ENCODE measurements at places on chromosomes 1 and 21. TPM values are rescaled to one million over a fixed set of nuclear protein-coding genes. Genes with fewer than 3 reads are reported as not detected.

DNA sequence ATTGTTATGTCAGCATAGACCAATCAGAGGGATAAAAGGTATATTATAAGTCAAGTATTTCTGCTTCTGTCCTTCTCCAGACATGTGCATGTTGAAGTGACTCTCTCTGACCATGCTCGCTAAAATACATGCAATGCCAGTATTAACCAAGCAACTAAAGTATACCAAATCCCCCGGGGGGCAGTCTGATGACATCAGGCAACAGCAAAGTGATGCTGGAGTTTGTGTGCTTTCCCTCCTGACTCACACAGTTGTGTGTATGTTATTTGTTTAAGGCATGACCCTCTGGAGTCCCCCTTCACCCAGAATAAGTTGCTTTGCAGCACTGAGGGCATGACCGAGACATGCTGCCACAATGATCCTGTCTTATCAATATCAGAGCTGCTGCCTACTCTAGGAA lies 2.1 kb downstream of the BRINP2 start:
- DNase-seq = no peak

DNA sequence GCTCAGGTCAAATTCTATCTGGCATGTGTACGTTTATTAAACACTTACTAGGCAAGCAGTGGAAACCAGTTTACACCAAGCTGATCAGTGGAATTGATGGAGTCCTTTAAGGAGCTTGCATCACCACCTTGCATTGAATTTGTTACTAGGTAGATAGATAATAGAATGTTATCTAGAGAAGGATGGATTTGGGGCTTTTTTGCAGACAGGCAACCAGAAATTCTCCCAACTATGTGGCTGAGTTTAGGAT lies 44.9 kb downstream of the HHAT start:
- DNase-seq = no peak

GRCh38 chr1:11320153-11320936 lies 47.3 kb downstream of the UBIAD1 start:
- peak; percentile 8 for DNase-seq

- DNase-seq = no peak
These were observed 619.4 kb downstream of the KIF26B start for GRCh38 chr1:245774196-245774595.

- peak; percentile 29 for DNase-seq
These were observed at the start of gene CATSPER4 for GRCh38 chr1:26190373-26190987. Gene CATSPER4 (plus strand): TSS chr1:26190602. CDS start chr1:26190628, 26 bp downstream.

GRCh38 chr1:52454127-52454526 lies 49.7 kb downstream of the PRPF38A start:
- DNase-seq = no peak

DNA sequence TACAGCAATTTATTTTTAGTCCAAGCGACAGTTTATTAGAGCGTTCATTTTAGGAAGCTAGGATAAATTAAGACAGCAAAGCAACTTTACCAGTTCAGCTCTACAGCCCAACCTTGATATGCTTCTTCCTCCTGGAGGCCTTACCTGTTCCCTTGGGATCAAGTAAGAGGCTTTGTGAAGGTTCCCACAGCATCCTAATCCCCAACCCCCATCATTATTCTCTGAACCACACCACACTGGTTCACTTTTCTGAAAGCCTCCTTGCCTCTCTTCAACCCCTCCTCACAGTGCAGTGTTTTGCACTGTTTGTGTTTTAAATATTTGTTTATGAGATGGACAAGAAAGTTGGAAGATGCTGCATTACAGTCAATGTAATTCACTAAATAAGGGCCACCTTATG lies 126.3 kb upstream of the CXADR start:
- no peak for DNase-seq

DNA sequence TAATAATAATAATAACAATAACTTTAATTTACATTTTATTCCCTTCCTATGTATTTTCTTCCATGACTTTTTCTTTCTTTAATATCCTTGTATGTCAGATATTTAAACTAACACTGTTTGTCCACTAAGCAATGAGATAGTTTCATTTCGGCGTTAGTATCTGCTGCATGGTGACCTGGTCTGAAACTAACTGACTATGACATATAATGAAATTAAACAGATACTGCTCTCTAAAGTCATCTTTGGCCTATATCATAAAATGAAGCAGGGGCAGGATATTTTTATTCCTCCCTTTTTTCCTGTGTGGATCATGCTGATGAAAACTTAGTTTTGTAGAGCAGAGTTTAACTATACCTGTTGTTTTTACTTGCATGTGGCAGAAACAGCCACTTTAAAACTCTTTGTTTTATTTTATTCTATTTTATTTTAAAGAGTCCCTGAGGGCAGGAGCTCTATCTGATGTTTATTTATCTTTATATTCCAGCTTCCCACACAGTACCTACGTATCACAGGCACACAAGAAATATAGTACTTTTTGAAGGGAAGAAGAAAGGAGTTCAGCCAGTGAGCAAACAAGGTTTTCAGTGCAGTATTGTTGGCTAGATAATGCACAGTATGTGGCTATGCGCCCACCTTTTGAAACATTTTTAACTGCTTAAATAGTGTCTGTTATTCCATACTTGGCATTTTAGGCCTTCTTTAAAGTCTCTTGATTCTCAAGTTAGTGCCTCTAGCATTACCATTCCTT lies 165.6 kb downstream of the PHTF1 start:
- DNase-seq = no peak

DNA sequence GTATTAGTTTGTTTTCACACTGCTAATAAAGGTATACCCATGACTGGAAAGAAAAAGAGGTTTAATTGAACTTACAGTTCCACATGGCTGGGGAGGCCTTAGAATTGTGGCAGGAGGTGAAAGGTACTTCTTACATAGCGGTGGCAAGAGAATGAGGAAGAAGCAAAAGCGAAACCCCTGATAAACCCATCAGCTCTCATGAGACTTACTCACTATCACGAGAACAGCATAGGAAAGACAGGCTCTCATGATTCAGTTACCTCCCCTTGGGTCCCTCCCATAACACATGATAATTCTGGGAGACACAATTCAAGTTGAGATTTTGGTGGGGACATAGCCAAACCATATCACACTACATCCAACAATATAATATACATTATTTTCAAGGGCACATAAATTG lies 145.7 kb upstream of the BARHL2 start:
- no peak for DNase-seq

GRCh38 chr1:77218477-77219165 lies 609 bp downstream of the PIGK start:
- peak; percentile 68 for DNase-seq

DNA sequence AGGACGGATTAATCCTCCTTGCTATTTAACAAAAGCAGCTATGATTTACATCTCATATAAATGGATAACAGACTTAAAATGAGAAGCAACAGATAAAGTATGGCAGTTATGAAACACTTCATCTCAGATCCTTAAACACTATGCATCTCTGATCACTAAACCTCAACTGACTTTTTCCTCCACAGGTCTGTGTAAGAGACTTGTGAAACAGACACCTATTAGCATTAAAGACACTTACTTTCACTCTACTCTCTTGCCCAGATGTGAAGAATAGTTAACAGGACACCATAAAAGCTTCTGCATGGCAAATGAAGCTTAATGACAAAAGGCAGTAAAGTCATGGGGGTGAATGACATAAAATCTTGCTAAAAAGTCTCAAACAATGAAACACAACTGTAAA lies 6.2 kb downstream of the LIN9 start:
- DNase-seq = no peak

MPZ gene
- 0.68 TPM for total RNA-seq

CLDN17 gene
- total RNA-seq = not detected

CD48 gene
- not detected for total RNA-seq

FMO5 gene
- total RNA-seq = 1.2 TPM

NTMT2 gene
- not detected for total RNA-seq

MIXL1 gene
- not detected for total RNA-seq

CLDN14 gene
- total RNA-seq = not detected
